Activated CD8-positive, alpha-beta memory T cell treated with anti-CD3 and anti-CD28 coated beads for 4 hours (primary cell): ENCODE measurements at places on chromosomes 5 and 9.

DNA sequence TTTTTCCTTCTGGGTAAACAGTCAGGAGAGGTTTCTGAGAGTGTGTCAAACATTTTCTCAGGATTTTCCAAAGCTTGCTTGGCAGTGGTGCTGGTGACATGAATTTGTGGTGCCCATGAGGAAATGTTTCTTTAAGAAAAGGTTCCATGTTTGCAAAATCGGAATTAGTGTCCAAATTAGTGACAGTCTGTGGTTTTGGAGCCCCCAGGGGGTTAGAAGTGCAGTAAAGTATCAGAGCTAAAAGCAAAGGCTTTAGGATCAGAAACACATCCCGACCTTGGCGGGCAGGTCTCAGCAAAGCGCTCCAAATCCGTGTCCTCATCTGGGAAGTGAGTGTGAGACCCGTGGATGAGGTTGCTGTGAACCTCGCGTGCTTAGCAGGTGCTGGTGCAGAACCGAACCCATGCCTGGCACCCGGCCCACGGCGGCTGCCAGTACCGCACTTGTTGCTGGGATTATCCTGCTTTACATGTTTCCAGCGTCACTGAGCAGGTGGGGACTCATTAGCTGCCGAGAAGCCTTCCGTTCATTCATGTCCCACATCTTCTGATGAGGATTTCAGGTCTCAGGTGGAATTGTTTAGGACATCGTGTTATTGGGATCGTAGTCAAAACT, 70.8 kb upstream of the COL5A1 start:
- no peak for DNase-seq

- no peak for DNase-seq
These were observed 113.1 kb upstream of the IRX2 start for GRCh38 chr5:2864515-2865105.

DNA sequence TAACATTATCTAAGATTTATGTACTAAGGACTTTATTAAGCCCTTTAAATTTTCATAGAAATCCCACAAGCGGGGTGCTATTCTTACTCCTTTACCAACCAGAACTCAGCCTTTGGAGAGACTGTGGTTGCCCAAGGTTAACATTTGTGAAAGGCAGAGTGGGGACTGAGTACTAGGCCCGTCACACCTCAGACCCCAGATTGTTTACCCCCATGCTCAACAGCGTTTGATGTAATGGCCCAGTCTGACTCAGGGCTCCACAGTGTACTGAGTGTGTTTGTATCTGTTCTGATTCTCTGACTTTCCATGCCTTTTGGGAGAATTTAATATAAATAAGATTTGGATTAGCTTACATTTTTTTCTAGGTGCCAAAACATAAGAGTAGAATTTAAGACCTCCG, 110.0 kb downstream of the GAS1 start:
- no peak for DNase-seq

- DNase-seq, result no peak
These were observed 209.1 kb downstream of the TARS1 start for GRCh38 chr5:33649549-33650482.

GRCh38 chr9:123996731-123997421, 14.7 kb upstream of the LHX2 start:
- no peak for DNase-seq

DNA sequence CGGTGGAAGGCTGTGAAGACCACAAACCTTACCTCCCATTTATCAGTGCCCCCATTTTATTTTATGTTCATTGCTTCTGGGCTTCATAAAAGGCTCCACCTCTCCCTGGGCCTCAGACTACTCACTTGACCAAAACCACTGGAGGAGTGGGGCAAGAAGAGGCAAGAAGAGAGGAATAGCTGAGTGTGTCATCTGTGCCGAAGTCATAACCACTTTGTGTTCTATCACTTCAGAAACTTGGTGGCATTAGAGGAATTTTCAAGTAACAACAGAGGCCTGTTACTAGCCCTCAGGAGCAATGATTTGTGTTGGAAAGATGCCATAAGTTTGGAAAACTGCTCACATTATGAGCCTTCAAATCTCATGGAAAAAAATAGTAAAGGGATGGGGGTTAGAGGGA, 88.7 kb upstream of the PIK3R1 start:
- no peak for DNase-seq

DNA sequence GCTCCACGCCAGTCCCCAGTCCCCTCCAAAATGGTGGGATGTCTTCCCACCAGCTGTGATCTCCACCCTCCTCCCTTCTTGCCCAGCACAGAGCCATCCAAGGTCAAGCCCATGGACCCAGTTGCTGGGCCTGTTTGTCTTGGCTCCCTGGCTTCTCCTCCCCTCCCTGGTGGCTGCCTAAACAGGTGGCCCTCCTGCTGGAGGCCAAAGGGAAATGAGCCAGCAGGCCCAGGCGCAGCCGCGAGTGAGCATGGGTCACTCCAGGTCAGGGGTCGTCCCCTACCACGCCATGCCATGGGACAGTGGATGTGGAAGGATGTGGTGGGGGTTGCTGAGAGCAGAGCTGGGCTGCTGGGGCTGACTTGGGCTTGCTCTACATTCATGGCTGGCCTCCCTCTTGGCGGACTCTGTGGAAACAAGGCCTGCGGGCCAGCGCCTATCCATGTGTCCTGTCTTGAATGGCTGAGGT, 33.6 kb downstream of the COL15A1 start:
- no peak for DNase-seq

- DNase-seq, result no peak
These were observed 39.6 kb downstream of the COL5A1 start for GRCh38 chr9:134681061-134681661.

GRCh38 chr5:176796411-176796810, 13.9 kb upstream of the UNC5A start:
- DNase-seq, result no peak
